NCI-H2081 (cell line): ENCODE measurements at places on chromosomes 4 and X.

- no peak for DNase-seq
These were observed 95.9 kb upstream of the TRPC3 start for GRCh38 chr4:122047456-122048425.

DNA sequence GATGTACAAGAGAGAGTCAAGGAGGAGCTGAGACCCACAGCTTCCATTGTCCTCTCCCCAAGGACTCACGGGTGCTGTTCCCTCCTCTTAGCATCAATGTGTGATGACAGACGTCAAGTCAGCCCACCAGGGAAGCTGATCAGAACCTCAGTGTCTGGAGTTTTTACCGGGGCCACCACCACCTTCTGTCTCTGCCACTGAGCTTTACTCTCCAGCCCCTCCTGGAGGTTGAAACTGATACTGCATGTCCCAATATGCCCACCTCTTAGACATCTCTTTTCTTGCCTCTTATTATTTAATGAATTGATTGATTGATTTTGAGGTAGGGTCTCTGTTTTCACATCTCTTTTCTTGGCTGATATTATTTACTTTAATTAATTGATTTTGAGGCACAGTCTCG is 10.3 kb upstream of the AKAP17A start:
- peak; percentile 13 for DNase-seq

- no peak for DNase-seq
These were observed 126.2 kb downstream of the COL4A6 start for GRCh38 chrX:108312011-108312410.

DNA sequence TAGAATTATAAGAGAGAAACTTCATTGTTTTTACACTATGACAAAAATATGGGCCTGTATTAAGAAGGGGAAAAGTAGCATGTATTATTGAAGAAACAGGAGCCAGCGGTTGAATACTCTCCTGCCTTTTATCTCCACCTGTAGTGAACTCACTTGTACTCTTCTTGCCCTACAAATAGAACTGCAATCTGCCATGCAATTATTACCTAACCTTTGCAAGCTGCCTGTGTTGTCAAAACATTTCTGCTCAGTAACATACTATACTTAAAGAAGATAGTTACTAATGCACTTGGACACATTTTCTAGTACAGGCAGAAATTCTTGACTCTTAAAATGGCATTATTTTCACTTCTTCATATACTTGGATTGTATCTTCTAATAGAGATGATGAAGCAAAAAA is 818.4 kb upstream of the GRID2 start:
- DNase-seq = no peak

- no peak for DNase-seq
These were observed 46.7 kb downstream of the MAGEB17 start for GRCh38 chrX:16213961-16214360.

DNA sequence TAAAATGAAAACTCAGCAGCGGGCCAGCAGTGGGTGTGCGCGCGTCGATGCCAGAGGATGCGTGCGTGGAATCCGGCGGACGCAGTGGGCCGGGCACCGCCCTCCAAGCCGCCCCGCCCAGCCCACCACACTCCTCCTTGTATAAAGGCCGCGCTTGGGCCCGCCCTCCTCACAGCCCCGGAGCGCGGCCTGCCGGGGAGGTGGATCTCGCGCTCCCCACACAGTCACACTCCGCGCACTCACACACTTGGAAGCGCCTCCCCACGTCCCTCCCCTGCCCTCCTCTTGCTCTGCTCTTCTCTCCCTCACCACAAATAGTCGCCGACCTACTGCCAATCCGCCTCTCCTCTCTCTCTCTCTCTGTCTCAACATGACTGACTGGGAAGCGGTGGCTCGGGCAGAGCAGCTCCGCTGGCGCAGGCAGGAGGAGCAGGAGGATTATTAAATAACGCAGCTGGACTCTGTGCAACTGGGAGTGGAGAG is at the start of gene CCSER1:
CCSER1 (plus strand) TSS at position 172 of the 483 bp plus-strand sequence.
- peak; percentile 72 for DNase-seq

GRCh38 chrX:42050345-42050744 is 127.0 kb upstream of the CASK start:
- no peak for DNase-seq

DNA sequence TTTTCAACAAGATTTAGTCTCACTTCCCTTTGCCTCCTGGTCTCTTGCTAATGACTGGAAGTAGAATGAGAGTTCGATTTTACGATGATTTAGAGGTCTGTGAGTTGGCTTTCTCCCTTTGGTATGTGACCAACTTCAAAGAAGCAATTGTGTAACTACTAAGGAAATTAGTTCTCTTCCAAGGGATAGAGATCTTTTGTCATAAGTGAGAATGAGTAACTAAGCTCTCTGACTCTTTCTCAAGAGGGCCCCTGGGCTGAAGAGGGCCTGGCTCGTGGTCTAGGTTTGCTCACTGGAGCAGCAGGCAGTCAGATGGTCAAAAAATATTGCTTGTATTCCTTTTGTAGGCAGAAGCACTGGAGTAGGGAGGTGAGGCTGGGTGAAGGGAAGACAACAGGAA is 176.3 kb downstream of the ENOX2 start:
- no peak for DNase-seq

DNA sequence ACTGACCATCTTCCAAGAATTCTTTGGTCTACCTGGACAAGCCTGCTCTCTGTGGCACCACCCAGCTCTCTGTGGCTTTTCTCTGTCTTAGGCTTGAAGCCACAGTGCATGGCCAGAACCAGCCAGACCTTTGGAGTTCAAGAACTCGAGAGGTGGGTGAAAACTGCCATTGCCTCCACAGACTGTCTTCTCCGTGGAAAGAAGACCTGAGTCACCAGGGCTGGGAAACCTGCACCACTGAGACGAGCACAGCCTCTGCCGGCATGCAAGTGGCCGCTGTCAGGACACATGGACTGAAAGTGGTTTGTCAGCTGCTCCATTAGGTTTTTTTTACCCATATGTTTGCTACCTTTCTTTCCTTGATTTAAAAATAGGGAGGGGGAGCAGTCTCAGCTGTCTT is 74.5 kb downstream of the MGST2 start:
- no peak for DNase-seq
